ENCODE measurements at places on chromosomes 6 and 20. TPM values are rescaled to one million over a fixed set of nuclear protein-coding genes. Genes with fewer than 3 reads are reported as not detected.

DNA sequence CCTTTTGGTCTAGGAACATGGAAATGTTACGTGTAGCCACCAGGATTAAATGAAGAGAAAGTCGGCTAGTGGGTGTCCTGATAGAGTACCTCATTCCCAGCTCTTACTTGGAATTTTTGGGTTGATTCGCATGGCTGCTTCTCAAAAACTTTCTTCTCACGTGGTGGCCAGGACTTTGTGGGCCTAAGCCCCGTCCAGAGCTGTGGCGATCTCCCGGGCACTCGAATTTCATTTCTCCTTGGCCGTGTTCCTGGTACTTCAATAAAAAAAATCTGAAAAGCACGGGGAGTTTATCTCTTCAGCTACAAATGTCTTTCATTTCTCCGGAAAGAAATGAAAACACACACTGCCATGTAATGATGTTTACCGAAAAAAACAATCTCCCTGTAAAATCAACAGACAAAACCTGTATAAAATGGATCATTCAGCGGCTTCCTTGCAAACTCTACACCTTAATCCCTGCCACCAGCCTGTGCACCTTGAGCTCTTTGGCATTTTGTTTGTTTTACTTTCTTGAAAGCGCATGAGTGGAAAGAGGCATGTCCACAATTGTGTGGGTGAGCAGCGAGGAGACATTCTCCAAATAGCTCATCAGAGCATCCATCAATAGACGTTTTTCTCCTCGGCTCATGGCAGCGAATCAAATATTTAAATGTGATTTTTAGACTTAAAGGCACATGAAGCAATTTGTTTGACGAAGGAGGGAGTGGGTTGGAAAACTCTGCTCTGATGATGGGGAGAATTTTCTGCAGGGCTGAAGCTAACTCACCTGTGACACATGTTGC lies 173.1 kb downstream of the TFAP2C start:
- DNase-seq: no peak

DNA sequence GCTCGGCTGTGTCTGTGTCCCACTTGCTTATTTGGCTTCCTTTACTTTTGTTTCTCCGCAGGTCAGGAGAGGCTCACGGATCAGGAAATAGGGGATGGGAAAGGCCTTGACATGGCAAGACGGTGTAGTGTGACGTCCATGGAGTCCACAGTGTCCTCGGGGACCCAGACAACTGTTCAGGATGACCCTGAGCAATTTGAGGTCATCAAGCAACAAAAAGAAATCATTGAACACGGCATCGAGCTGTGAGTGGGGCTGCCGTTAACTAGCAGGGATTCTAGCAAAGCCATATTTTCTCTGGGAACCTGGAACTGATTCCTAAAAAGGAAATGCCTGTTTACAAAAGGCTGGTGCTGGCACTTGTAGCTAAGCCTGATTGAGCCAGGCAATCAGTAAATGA lies 54.4 kb downstream of the ARFGEF2 start:
- DNase-seq: no peak

DNA sequence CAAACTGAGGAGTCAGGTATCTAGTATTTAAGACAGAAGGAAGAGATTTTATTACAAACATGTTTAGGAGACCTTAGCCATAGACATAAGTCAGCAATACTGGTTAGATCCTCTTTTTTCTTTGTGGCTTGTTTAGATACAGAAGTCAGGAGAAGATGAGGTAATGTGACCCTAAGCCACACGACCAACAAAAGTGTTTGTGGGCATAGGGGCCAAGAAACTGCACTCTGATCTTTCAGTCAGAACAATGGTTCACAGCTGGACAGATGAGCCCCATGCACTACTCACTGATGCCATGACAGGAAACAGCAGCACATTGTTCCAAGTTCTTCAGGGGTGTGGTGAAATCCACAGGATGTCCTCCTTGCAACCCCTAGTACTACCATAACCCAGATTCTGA lies 238.5 kb upstream of the RAB32 start:
- no peak for DNase-seq

DNA sequence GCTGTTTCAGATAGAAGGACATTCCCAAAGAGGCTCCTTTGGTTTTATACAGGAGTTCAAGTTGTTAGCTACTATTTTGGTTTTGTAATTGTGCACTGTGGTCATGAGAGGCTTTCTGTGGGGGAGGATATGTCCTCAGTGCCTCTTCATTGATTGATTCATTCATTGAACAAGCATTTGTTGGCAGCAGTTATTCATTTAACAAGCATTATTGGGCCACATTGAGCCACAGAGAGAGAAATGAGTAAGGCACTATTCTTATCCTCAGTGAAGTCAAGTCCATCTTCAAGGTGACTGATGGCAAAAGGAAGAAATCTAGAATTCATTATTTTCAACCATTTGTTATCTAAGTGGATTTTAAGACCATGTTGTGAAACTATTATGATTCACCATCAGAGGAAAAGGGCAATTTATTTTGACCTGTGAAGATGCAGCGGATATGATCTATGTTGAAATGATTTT lies 697.2 kb upstream of the CITED2 start:
- DNase-seq: no peak

- DNase-seq: no peak
Observed at GRCh38 chr20:50056951-50057713, 55.8 kb downstream of the UBE2V1 start.

GRCh38 chr6:159919011-159919511 lies 28.3 kb downstream of the MAS1 start:
- no peak for DNase-seq

DNA sequence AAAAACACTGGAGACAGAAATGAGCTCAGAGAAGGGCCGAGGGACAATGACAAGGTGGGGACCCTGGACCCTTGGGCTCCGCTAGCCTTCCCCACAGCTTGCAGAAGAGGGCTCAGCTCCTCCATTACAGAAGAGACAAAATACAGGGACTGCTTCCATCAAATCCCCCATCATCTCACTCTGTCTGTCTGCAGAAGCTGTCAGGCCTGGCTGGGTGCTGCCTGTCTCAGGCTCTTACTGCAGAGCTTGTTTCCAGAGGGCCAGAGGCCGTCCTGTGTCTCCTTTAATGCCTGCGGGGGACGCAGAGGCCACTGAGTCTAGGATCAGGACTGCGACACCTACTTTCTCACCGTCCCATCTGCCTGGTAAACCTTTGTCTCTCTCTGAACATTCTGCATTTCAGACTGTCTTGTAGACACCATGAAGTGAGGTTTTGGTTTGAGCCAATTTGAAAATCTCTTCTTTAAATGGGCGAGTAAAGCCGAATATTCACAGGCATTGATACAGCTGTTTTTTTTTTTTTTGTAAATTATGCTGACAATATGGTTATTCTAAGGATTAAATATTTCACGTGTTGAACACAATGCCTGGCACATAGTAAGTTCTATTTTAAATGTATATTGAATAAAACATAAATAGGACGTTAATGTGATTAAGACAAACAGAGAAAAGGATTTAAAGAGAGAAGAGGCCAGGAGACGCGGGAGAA lies 28.3 kb downstream of the RNASET2 start:
- DNase-seq: no peak

- DNase-seq: peak; percentile 83
Observed at GRCh38 chr6:162290846-162291465, 436.6 kb downstream of the PRKN start.

- DNase-seq: no peak
Observed at GRCh38 chr6:14429396-14429795, 311.8 kb downstream of the CD83 start.

Gene LPA
- not detected for total RNA-seq

- DNase-seq: no peak
Observed at GRCh38 chr6:83770910-83771309, 62.0 kb upstream of the SNAP91 start.

Gene GSTA3
- total RNA-seq: 0.39 TPM

Gene CTAGE9
- not detected for total RNA-seq

GRCh38 chr6:128606611-128607010 lies 86.2 kb upstream of the PTPRK start:
- DNase-seq: no peak

DNA sequence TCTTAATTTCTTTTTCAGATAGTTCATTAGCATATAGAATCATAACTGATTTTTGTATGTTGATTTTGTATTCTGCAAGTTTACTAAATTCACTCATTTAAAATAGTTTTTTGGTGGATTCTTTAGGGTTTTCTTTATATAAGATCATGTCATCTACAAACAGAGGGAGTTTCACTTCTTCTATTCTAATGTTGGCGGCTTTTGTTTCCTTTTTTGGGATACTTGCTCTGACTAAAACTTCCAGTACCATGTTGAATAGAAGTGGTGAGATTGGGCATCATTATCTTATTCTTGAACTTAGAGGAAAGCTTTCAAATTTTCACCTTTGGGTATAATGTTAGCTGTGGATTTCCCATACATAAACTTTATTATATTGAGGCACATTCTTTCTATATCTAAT lies 296.9 kb downstream of the BCKDHB start:
- DNase-seq: no peak

Gene GCNT2
- total RNA-seq: 8.7 TPM

Gene BPIFB1
- not detected for total RNA-seq

GRCh38 chr6:52517502-52518278 lies 59.2 kb downstream of the TRAM2 start:
- DNase-seq: peak; percentile 87

Gene GSTA2
- total RNA-seq: not detected

Gene GSTA1
- not detected for total RNA-seq

- no peak for DNase-seq
Observed at GRCh38 chr6:140980265-140980887, 1152.3 kb upstream of the GJE1 start.
